ENCODE measurements at places on chromosomes 1 and 21.

DNA sequence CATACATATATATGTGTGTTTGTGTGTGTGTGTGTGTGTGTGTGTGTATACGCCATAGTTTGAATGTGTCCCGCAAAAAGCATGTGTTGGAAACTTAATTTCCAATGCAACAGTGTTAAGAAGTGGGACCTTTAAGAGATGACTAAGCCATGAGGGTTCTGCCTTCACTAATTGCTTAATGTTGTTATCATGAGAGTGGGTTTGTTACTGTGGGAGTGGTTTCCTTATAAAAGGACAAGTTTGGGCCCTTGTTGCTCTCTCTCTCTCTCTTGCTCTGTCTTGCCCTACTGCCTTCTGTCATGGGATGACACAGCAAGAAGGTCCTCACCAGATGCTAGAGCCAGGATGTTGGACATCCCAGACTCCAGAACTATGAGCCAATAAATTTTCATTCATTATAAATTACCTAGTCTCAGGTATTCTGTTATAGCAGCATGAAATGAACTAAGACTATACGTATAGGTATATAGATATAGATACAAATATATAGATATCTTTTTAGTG is 103.8 kb upstream of the ZC3H11B start:
- DNase-seq = no peak

GRCh38 chr1:6955357-6956094 is 170.3 kb downstream of the CAMTA1 start:
- DNase-seq = no peak

GRCh38 chr1:95966866-95967265 is 732.9 kb downstream of the RWDD3 start:
- DNase-seq = no peak

- DNase-seq = no peak
Measured at GRCh38 chr1:115293006-115293405, 45.0 kb downstream of the NGF start.
